Activated effector memory CD4-positive, alpha-beta T cell treated with Interleukin-2 at 50 U/mL for 16 hours (primary cell): ENCODE measurements at places on chromosomes 7 and 10.

DNA sequence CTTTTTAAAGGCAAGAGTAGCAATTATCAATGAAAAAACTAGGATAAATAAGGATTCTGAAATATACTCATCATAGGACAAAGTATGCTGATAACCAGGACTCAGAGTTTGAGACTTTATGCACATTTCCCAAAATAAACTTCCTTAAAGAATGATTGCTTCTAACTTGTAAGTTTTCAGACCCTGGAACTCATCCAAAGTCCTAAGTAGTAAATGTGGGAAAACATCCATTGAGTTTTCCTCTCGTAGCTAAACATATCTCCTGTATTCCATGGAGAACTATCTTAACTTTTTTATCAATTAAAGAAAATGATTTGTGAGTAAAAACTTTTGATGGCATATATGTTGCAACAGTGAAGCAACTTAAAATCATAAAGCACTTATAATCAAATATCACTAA is 285.2 kb upstream of the KLF6 start:
- DNase-seq, result no peak

DNA sequence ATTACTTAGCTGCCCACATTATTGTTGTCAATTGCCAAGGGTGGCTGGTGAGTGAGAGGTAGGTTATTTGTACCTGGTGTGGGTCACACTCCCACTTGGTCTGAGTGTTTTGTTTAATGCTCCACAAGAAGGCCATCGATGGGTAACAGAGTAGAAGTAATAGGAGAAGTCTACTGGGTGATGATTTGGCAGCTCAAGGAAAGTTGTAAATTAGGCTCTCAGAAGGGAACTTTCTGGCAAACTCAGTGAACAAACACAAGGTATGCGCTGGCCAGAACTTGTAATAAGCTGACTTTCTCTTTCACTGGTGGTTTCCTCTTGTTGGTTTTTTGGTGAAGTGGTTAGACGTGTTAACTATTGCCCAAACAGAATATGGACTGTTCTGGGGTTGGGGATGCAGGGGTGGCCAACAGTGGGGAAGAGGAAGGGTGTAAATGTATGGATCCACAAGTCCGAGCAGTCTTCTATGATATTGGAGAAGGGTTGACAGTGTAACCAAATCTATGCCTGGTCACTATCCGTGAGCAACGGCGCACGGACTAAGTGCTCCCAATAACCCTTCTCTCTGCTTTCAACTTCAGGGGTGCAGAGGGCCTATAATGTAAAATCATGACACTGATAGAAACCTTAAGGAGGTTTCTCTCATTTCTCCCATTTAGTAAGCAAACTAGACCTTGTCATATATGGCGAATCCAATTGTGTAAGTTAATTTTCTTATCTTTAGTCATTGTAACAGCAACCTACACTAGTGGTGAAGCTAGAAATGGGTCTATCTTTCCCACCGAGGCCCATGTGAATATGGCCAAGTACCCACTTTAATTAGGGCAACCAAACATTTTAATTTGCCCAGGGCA is 212.8 kb downstream of the PTEN start:
- no peak for DNase-seq

- no peak for DNase-seq
These were observed 55.9 kb downstream of the SHH start for GRCh38 chr7:155756322-155756721.

DNA sequence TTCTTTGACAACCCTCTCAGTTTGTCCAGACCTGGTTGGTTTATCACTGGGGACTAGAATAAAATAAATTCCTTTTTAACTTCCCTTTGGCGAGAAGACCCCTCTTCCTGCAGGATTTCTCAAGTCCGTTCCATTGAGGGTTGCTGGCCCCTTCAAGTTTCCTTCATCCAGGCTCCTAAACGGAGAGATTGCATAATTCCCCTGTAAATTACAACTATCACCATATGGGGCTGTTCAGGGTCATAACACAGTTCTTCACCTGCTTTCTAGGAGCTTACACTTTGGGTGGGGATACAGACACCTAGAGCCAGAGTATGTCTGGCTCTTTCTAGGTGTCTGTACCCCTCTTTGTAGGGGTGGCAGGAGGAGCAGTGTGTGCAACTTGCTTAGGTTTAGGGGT is 3.3 kb upstream of the COPS6 start:
- no peak for DNase-seq

GRCh38 chr10:86693721-86694369 is 25.5 kb downstream of the LDB3 start:
- DNase-seq, result peak; percentile 3

- DNase-seq, result no peak
These were observed 53.1 kb downstream of the NRG3 start for GRCh38 chr10:81928119-81928518.

DNA sequence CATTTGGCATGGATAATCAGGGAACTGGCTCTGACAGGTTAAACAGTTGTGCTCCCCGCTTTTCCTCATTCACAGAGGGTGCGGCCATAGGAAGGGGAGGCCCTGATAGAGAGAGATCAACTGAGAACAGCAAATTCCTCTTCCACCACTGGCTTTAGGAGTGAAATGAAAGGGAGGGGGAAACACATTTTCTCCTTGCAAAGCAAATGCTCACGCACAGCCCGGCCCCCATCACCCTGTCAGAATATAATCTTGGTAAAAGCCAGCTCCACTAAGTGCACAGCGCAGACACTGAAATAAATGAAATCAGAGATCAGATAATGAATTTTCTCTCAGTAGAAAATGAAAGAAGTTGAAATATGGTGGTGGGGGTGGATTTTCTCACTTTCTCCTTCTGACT is 187.2 kb downstream of the GLI3 start:
- DNase-seq, result no peak

DNA sequence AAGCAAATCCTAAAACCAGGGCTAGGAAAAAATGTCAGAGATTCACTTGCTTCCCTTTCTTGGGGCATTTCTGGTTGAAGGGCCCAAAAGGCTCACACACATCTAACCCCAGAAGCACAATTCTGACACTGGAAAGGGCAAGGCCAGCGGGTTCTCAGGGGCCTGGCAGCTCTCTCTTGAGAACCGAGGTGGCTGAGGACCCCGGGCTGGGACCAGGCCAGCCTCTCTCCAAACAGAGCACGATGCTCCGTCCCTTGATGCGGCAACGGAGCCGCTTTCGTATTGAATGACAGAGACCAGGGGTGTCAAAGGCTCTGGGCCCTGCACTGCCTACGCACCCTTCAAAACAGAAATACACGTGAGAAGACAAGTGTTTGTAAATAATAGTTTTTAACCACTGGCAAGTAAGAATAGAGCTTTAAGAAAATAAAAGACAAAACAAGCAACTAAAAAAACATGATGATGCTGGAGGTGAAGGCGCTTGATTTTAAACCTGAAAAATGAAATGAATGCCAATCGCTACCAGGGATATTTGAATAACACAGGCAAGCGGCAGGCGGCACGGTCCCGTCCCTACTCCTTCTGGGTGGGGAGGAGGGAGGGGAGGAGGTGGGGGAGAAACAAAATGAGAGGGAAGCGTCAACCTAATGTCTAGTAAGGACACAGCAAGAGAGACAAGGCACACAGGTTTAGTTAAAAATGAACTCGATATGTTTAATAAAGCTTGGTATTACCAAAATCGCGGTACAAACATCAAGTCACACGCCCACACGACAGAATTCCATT is 68.0 kb downstream of the SLC29A4 start:
- DNase-seq, result no peak

DNA sequence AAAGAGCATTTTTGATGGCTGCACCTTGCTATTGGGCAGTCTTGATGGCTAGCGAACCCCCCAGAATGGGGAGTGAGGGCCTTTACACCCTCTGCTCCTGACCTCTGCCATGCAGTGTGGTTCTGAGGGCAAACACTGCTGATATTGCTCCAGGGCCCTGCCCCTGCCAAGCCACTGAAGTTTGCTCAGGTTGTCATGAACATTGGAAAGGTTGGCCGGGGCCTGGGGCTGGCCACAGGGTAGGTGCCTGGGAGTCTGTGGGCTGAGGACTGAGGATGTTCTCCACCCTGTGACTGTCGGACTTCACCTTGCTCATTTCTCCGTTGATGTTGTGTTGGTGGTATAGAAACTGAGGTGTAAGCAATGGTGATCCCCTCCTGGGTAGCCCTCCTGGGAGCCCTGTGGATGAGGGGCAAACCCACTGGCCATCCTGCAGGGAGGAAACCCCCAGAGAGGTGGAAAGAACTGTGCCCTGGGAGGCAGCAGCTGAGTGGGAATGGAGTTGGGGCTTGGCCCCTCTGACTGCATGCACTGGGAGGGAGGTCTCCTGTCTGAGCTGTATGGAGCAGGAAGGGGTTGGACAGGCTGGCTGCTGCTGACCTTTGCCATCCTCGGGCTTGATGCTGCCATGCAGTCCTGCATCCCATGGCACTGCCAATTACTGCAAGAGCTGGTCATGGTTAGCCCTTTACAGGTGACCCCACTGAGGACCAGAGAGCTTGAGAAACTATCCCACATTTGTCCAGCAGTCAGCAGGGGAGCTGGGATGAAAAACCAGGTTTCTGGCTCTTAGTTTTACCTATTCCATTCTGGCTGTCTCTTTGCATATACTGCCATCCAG is 77.1 kb downstream of the SH2D4B start:
- DNase-seq, result no peak

GRCh38 chr10:71685554-71686232 is 33.9 kb downstream of the C10orf105 start:
- no peak for DNase-seq

GRCh38 chr10:73875139-73875475 is 752 bp upstream of the CAMK2G start:
- DNase-seq, result no peak

DNA sequence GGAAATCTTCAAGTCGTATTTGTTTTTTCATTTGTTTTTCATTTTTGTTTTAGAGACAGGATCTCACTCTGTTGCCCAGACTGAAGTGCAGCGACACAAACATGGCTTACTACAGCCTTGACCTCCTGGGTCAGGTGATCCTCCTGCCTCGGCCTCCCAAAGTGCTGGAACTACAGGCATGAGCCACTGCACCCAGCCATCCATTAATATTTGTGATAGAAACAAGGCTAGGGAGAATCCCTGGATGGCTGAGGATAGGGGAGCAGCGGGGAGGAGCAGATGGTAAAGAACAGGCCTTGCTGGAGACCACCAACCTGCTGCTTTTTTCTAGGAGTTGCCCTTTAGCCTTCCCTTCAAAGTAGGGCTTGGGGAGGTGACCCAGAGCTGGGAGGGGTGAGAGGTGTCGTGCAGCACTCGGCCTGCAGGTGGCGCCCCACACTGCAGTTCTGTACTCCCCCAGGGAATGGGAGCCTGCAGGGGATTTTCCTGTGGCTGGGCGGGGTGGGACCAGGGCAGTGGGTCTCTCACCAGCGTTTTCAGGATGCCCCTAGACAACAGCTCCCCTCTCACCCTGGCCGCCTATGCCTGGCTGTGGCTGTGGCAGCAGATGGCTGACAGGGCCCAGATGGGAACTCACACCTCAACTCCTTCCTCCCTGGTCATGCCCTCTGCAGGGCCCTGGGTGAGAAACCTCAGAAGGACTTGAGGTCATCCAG is 12.6 kb upstream of the CDH23 start:
- peak; percentile 54 for DNase-seq

DNA sequence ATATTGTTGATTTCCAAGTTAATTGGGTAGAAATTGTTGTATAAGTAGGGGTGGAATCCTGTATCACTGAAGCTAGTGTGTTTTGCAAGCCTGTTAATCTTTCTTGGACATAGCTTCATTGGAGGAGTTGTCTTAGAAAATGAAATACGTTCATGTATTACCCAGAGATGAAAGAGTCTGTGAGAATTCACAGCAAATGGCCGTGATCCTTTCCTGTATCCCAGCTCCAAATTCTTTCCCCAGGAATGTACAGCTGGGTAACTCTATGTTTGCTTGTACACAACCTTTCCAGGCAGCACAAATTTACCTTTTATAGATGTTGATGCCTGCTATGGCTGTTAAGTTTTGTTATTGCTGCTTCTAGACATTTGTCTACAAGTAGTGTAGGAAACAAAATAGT is 18.7 kb downstream of the MYPN start:
- no peak for DNase-seq

DNA sequence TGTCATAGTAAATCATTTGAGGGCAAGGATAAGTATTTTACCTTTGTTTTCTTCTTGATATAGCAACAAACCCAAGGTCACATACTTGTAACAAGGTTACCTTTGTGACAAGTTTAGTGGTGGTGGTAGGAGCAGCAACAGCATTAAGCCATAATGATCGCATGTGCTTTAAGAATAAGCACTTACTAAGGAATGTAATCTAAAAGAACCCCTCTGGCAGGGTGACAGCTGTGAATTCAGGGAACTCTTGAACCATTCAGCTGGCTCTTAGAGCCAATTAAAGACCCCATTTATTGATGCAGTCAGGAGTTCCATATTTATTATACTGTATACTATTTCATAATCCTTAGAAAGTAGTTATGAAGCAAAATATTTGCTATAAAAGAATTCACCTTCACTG is 370.8 kb downstream of the EXOC4 start:
- DNase-seq, result no peak

GRCh38 chr7:37504801-37505200 is 56.1 kb upstream of the ELMO1 start:
- DNase-seq, result no peak

- no peak for DNase-seq
These were observed 191.3 kb upstream of the GALNT17 start for GRCh38 chr7:70940597-70940996.

DNA sequence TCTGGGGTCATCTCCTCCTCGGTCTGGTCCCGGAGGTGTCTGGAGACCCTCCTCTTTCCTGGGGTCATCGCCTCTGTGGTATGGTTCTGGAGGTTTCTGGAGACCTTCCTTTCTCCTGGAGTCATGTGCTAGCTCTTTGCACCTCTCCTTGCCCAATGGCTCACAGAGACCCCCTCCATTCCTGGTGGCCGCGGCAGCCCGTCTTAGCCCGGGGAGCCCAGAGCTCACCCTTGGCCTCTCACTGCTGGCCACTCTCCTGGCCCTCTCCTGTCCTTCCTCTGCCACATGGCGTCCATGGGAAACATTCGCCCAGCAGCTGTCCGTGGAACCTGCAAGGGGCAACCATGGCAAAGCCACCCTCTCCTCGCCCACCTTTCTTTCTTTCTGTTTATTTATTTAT is 20.2 kb upstream of the FOXL3 start:
- DNase-seq, result no peak

- DNase-seq, result no peak
These were observed 123.8 kb downstream of the CCDC71L start for GRCh38 chr7:106537119-106537518.

DNA sequence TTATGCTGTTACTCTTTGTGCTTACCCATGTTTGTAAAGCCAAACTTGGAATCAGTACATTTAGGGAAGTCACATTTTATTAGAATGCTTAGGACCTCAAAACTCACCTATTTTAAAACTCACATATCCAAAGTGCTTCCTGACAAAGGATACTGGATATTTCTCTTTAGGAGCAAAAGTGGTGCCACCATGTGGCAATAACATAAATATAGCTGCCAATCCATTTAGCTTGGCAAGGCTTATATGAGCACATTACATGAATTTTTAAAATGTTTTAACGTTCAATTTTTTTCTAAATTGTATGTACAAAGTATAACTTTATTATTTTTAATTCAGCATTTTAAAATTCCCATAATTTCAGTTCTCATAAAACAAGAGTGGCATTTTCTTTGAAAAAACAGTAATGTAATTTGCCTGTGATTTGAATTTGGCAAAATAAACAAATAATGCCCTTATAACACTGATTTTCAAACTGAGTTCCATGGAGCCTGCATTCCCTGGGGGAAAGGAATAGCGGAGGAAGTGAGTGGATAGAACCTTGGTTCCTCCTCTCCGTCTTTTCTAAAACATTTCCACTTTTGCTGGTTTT is 75.4 kb downstream of the HDAC9 start:
- DNase-seq, result no peak
